Right renal pelvis (tissue), 4 donors: ENCODE measurements at places on chromosomes 3 and 15.

- peak; percentile 67 for DNase-seq
These were observed 53.0 kb downstream of the ZNF148 start for GRCh38 chr3:125322166-125322565.

- DNase-seq = no peak
These were observed 289.8 kb downstream of the ARPP21 start for GRCh38 chr3:35929158-35929557.

- DNase-seq = no peak
These were observed 265.4 kb downstream of the CNTN3 start for GRCh38 chr3:74349015-74349414.

GRCh38 chr3:17287006-17287689 lies 402.4 kb downstream of the PLCL2 start:
- no peak for DNase-seq

- DNase-seq = no peak
These were observed 2.5 kb downstream of the PIK3CA start for GRCh38 chr3:179150610-179151009.

DNA sequence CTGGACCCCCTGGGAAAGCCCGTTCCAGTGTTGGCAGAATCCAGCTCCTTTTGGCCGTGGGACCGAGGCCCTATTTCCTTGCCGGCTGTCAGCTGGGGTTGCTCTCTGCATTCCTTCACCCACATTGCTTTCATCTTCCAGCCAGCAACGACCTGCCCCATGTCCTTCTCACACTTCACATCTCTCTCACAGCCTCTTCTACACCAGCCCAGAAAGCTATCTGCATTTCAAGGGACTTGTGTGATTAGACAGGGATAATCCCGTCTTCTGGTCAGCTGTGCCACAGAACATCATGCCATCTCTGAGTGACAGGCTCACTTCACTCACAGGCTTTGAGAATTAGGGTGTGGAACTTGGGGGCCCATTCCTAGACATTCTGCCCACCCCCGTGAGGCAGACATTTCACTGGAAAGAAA lies 16.4 kb downstream of the EFCC1 start:
- no peak for DNase-seq

- DNase-seq = no peak
These were observed 47.1 kb downstream of the CORO2B start for GRCh38 chr15:68625853-68626252.

GRCh38 chr3:27220166-27220565 lies 149.0 kb downstream of the NEK10 start:
- no peak for DNase-seq

DNA sequence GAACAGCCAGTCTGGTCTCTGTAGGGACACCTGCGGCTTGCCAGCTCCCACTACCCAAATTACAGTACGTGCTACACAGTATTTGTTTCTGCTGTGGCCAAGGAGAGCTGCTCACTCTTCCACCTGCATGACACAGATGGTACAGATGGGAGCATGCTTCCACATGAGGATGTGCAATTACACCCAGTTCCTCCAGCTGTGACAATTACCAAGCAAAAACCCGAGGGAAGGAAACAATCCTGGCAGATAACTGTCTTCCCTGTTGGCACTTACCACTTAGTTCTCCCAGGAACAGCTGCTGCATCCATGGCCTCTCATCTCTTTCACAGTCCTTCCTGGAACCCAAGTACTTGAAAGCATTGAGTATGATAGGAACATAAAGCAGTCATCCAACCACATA lies 34.4 kb downstream of the DET1 start:
- no peak for DNase-seq

- DNase-seq = no peak
These were observed 1.4 kb downstream of the ARL14 start for GRCh38 chr3:160678292-160678842.

- DNase-seq = peak; percentile 26
These were observed 29.9 kb upstream of the ST3GAL6 start for GRCh38 chr3:98733053-98733811.

- DNase-seq = no peak
These were observed 329.5 kb downstream of the MFSD1 start for GRCh38 chr3:159131376-159131775.

DNA sequence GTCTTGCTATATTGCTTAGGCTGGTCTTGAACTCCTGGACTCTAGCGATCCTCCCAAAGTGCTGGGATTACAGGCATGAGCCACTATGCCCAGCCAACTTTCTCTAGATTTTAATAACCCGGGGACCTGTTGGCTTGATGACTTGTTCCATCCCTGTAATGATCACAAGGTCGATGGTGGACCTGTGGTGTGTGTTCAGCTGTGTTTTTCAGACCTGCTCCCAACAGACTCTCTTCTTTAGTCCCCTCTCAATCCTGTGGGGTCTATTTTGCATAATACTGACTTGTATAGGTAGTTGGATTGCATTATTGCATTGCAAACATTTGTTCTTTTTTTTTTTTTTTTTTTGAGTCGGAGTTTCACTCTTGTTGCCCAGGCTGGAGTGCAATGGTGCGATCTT lies 1.9 kb downstream of the MAP2K1 start:
- no peak for DNase-seq

DNA sequence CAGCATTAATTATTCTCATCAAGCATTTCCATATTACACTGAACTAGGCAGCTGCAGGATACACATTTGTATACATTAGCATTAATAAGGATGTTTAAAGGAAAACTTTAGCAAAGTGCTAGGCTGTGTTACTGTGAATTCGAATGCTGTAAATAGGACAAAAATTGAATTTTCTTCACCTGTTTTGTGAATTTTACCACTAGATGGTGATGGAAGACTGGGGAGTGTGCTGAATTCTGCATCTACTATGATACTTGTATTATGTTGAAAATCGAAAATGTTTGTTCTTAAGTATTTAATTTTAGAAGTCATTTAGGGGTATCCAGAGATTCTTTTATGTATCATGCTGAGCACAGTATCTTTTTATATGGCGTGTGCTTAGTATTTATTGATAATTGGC lies 12.3 kb upstream of the P2RY14 start:
- no peak for DNase-seq

GRCh38 chr15:44836094-44836493 lies 99.8 kb downstream of the TRIM69 start:
- DNase-seq = no peak

- DNase-seq = no peak
These were observed 143.4 kb downstream of the PDCD6IP start for GRCh38 chr3:33941804-33942203.

GRCh38 chr3:55180936-55181535 lies 253.2 kb upstream of the LRTM1 start:
- DNase-seq = no peak

DNA sequence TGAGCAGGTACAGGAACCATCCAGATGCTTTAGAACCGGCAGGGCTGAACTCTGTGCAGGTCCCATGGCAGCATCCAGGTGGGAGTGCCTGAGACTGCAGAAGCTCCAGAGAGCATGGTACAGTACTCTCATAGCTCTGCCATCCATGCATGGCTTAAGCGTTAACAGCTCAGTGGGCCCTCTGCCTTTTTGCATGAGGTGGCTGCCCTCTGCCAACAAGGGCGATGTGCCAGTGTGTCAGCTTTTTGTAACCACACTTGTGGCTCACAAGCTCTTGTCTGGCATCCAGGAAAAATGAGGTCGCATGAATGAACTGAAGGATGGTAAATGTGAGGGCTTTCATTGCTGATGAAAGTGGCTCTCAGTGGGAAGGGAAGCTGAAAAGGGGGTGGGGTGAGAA lies 950.1 kb downstream of the DIPK2A start:
- no peak for DNase-seq

DNA sequence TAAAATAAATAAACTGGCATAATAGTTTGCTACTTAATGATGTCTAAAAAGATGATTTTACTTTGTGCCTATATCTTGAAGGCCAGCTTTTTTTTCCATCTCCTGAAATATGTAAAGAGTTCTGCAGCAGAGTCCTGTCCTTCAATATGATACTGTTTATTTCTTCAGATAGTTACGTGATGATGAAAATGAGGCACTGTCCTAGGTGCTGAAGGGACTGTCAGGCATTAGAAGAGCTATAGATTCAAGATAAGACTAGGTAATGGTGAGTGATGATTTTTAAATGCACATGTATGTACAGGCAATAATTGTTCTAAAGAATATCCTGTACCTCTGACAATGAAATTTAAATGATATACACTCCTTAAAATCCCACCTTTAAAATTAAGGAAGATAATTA lies 326.9 kb upstream of the DNAJC19 start:
- no peak for DNase-seq

- no peak for DNase-seq
These were observed 18.6 kb upstream of the SENP7 start for GRCh38 chr3:101531473-101532086.

DNA sequence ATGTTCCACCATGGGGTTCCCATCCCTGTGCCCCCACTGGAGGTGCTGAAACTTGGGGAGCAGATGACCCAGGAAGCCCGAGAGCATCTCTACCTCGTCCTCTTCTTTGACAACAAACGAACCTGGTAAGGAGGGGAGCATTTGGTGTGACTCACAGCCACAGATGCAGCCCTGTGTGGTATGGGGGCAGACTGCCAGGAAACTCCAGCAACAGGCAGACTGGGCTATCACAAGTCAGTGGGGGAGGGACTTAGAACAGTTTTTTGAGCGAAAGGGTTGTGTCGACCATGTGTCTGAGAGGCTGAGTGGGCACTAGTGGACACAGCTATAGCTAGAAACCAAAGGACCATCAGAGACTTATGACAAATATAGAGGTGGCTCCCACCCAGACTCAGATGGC lies 3.4 kb upstream of the OGG1 start:
- no peak for DNase-seq

DNA sequence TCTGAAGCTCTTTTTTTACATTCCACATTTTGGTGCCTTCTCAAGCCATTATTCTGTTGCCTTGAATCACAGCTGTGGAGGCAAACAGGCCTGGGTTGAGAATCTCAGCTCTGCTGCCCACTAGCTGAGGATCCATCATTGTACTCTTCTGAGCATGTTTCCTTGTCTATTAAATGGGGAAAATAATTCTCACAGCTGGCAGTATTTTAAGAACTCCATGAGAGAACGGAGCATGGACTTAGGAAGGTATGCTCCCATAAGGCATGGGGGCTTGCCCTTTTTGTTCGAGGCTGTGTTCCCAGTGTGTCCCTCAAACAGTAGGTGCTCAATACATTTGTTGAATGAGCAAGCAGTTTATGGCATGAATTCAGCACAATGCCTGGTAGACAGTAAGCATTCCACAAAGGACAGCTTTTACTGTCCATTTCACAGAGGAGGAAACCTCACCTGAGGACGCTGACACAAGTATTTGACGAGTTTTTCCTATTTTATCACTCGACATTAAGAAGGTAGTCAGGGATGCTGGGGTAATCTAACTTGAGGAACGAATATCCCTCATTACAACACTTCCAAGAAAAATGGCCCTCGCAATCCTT lies 2.1 kb upstream of the PTPRG start:
- no peak for DNase-seq

DNA sequence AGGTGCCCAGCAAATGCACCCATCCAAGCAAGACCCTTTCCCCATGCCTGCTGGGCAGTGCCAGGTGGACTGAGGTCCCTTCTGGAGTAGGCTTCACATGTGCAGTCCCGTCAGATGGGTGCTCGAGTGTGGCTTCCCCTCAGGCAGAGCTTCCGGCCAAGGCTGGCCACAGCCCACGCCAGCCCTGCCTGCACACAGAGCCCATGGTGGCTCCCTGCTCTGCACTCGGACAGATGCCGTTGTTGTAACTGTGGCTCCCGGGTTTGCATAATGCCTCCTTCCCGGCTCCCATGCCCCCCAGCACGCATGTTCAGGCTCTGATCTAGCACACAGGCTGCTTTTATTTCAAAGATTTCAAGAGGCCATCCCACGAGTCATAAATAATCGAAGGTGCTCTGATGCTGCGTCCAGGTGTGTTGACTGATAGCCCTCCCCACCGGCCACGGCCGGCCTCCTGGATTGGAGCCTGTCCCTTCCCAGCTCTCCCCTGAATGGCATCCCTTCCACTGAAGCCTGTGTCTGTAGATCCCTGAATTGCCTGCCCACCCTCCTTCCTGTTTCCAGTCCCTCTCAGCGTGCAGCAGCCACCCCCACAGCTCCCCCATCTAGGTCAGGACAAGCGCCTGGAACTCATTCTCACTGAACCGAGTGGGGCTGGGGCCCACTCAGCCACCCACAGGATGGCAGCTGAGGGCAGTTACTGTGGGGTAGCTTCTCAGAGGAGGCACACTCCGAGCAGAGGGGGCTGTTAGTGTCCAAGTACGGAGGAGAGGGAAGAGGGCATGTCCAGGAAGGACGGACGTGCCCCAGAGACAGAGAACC lies 100.0 kb upstream of the LINGO1 start:
- DNase-seq = no peak

DNA sequence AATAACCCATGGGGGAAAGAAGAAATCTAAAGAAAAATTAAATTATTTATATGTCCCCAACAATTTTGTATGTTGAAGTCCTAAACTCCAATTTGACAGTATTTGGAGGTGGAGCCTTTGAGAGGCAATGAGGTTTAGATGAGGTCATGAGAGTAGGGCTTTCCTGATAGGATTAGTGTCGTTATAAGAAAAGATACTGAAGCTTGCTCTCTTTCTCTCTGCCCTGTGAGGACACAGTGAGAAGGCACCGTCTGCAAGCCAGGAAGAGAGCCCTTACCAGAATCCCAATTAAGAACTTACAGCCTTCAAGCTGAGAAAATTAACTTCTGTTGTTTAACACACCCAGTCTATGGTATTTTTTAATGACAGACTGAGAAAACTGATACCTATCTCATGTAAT lies 16.1 kb upstream of the OR5AC2 start:
- no peak for DNase-seq

- no peak for DNase-seq
These were observed 171.8 kb downstream of the POTEB3 start for GRCh38 chr15:21268436-21268940.

DNA sequence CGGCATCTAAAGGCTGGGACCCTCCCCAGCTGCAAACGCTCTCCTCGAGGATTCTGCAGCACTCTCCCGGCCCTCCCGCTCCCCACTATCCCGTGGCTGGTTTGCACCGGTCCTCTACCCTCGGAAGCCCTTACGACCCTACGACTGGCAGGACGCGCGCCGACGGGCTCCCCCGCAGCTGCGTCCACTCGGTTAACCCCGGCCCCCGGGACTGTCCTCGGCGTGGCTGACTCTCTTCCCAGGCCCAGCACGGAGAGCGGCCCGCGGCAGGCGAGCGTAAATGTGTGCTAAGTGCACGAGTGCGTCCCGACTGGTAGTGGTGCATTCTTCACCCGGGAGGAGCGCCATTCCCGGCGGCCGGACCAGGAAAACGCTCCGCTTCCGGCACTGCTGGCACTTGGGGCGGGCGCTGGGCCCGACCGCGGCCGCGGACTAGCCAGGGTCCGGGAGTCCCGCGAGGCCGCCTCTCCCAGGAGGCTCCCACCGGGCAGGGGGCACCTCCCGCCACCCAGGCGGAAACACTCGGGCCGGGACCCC lies 508 bp downstream of the GORASP1 start:
- DNase-seq = no peak

- peak; percentile 62 for DNase-seq
These were observed 44.0 kb downstream of the SMAD3 start for GRCh38 chr15:67109141-67110034.

GRCh38 chr3:107425033-107425432 lies 47.8 kb downstream of the CCDC54 start:
- DNase-seq = no peak
